ENCODE measurements at places on chromosomes 1 and 21. TPM values are rescaled to one million over a fixed set of nuclear protein-coding genes. Genes with fewer than 3 reads are reported as not detected.

GRCh38 chr1:84133479-84133878 lies 10.6 kb upstream of the PRKACB start:
- DNase-seq = no peak

GREM2 gene
- polyA plus RNA-seq = 0.10 TPM

DNA sequence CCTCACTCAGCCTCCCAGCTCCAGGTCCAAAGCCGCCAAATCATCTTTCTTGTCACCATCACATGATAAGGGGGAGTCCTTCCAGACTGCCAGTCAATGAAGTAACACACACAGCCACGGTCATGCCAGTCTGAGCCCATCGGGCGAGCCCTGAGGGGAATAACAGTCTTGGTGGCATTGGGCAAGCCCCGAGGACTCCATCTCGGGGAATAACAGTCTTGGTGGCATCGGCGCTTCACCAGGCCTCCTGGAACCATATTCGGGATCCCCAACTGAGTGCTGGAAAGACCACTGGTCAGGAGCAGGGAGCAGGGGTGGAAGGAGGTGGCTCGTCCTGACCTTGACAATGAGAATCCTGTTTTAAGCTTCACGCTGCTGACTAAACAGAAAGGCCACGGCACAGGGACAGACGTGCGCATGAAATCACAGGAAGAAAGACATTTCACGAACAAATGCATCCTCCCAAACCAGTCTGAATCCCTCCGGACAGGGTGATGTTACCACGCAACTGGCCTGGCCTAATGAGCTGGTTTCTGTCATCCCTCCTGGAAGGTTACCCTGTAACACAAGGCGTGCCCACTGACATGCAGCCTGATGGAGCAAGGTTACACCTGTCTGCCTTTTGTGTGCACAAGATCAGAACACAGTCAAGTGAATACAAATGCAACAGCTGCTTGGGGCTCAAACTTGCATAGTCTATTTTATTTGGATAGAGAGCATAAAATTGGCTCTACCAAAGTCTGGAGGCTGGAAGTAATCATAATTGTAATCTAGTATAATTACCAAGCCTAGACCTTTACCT lies 517.4 kb downstream of the KIF26B start:
- no peak for DNase-seq

- DNase-seq = no peak
Measured at GRCh38 chr1:65764052-65764451, 28.6 kb upstream of the PDE4B start.

GRCh38 chr1:12415038-12415466 lies 185.2 kb downstream of the VPS13D start:
- no peak for DNase-seq
